ENCODE measurements at places on chromosomes 1 and 21.
A peak's percentile ranks its signal among the peaks of the same experiment; 100 is the strongest.

DNA sequence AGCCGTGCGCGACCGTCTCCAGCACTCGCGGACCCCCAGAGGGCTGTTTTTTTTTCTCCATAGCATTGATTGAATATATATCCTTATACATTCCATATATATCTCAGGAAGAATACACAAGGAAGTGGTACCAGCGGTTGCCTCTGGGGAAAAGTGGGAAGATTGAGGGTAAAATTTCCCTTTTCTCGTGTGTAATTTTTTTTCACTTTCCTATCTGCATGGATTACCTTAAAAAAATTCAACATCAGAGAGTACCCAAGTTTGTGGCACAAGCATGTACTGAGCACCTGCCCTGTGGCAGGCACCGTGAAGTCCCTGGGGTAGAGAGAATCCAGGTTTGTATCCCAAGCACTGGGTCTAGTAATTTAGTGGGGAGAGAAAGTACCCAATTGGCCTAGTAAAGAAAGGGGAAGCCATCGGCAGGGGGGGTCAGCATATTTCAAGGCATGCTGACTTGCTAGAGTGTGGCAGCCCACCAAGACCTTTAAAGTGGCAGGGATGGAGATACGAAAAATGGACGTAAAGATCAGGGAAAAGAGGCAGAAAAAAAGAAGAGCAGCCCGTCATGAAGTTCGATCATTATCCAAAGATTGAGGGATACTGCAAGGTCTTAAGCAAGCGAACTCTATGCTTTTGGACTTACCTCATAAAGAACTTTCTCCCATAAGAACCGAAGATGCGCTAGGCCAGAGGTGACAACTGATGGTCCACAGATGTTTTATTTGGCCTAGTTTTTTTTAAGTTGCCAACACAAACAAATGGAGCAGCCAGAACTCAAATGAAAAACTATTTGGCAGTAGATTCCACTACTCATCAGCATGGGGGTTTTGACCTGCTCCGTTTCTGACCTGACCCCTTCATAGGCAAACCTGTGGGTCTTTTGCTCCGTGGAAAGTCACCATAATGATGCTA lies 1.5 kb upstream of the HMGN1 start:
- DNase-seq = no peak

GRCh38 chr1:39387452-39387851 lies 104.0 kb upstream of the BMP8A start:
- DNase-seq = no peak

GRCh38 chr1:37035014-37035691 lies 838 bp upstream of the GRIK3 start:
- no peak for DNase-seq

GRCh38 chr1:199383793-199384192 lies 643.7 kb upstream of the NR5A2 start:
- DNase-seq = no peak

- DNase-seq = peak; percentile 11
Observed at GRCh38 chr1:93347334-93347899, 1.7 kb downstream of the DR1 start.

DNA sequence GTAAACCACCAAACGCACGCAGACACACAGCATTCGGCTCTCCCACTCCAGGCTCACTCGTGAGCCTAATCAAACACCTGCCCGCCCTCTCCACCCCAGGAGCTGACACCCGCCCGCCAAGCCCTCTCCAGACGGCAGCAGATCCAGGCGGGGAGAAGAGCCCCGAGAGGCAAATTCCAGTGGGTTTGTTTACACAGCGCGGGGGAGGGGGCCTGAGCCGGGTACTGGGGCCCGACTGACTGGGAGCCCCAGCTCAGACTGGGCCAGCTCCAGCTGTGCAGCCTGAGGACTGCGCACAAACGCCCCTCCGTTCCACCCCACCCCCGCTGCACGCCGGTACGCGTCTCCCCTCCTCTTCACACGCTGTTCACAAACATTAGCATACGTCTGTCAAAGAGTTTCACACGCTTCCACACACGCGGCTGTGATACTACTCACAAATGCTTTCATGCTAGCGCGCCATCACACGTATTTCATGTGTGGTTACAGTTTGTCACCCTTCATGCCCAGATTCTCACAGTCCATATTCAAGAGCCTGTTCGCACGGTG lies 1.0 kb upstream of the EFNA1 start:
- DNase-seq = peak; percentile 38

GRCh38 chr1:227777156-227777555 lies 38.3 kb upstream of the PRSS38 start:
- no peak for DNase-seq

DNA sequence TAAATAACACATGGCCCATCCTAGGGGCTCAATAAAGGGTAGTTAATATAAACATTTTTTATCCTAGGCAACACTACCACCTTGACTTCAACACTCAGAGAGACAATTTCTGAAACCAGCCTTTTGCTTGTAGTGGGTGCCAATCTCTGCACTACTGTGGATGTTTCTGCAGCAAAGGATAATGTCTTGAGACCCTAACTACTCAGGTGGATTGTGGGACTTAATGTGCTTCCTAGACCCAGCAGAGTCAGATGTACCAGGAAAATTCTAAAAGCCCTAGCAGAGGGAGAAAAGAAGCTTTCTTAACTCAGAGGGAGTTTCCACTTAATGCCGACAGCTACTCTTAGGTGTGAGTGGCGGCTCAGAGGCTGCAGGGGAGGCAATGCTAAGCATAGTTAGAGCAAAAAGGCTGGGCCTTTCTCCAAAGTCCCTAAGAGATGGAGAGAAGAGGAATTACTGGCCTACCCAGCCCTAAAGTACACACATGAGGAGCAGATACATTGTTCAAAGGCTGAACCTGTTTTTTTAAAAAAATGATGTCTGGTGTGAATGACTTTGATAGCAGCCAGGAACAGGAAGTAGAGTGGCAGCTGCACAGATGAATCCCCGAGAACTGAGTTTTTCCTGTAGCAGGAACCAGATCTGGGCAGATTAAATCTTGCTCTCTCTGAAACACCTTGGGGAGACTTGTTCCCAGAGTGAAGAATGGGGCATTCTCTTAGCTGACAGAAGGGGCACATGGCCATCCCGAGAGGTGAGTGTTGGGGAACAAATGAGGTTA lies 33.5 kb upstream of the ABCD3 start:
- DNase-seq = no peak

DNA sequence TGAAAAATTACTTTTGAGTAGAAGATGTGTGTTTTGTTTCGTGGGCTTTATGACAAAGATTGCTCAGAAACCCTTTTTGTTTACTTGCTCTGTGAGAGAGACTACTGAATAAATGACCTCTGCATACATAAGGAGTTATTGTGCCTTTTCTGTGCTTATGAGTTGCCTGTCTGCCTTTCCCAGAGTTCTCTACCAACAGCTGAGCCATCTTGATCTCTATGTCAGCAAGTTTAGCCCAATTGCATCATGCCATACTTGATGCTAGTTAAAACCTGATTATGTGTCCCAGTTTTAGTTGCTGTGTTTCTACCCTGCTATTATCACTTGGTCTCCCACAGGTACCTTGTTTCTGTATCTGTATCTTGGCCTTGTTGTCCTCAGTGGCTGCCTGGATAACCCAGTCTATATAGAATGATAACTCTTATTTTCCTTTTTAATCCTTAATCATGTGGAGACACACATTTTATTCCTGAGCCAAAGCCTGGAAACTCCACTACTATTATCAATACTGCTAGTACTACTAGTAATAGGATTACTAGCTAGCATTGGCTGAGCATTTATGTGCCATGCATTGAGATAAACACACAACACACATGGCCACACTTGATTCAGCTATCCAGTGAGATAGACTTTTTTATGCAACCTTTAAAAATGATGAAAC lies 28.7 kb upstream of the GNG12 start:
- no peak for DNase-seq

DNA sequence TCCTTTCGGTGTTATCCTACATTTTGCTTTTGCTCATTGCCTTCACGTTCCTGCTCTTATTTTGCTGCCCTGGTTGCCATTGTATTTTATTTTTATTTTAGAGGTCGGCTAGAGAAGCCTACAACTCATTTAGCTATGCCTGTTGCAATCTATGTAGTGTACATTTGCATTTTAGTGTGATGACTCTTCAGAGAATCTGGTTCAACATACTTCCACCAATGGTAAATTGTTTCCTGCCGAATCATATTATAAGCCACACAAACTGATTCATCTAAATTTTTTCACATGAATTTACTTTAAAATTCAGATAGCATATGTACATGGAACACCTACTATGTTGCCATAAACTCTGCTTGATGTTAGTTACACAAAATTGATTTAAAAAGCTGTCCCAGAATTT lies 1596.9 kb downstream of the PLA2G4A start:
- no peak for DNase-seq

DNA sequence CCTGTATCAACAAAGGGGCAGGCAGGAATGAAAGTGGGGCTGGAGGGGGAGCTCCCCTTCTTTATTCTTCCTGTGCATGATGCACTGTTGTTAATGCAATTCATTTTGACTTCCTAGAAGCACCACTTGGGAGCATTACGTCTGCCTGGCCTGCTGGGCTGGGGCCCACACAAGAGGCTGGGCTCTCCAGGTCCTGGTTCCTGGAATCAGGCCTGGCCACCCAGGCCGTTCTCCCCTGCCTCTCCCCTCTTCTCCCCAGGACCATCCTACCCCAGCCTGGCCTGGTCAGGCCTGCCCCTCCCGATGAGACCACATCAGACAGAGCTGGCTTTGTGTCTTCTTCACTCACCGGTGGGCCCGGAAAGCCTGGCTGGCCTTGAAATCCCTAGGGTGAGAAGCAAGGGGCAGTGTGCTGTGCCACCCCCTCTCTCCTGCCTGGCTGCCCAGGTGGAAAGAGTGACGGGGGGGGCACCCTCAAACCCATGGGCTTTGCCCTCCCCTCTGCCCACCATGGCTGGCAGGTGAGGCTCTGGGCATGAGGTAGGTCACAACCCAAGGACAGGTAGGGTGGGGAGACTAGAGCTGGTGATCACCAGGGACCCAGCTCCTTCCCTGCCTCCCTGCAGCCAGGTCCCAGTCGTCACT lies 20.7 kb upstream of the PEF1 start:
- no peak for DNase-seq

DNA sequence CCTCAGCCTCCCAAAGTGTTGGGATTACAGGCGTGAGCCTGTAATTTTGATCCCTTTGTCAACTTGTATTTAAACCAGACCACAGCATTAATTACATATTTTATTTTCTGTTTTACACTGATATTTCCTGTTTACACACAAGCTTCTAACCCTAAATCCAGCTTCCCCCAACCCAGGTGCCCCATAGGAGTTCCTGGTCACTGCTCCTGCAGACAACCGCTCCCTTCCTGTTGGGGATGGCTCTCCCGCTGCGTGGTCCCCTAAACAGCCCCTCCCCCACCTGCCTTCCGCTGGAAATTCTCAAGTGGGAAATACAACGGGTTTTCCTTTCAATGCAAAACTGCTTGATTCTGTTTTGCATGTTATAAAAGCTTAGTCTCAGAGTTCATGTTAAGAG lies 3.7 kb downstream of the CSTB start:
- DNase-seq = no peak

- DNase-seq = no peak
Observed at GRCh38 chr1:226971765-226972164, 31.7 kb downstream of the COQ8A start.

GRCh38 chr1:45924736-45925135 lies 121.3 kb downstream of the MAST2 start:
- no peak for DNase-seq

- no peak for DNase-seq
Observed at GRCh38 chr1:25653558-25653957, 37.0 kb downstream of the MAN1C1 start.
